NCI-H748 treated with DMSO at 0.1 percent for 48 hours (cell line): ENCODE measurements at places on chromosomes 6 and 20.

DNA sequence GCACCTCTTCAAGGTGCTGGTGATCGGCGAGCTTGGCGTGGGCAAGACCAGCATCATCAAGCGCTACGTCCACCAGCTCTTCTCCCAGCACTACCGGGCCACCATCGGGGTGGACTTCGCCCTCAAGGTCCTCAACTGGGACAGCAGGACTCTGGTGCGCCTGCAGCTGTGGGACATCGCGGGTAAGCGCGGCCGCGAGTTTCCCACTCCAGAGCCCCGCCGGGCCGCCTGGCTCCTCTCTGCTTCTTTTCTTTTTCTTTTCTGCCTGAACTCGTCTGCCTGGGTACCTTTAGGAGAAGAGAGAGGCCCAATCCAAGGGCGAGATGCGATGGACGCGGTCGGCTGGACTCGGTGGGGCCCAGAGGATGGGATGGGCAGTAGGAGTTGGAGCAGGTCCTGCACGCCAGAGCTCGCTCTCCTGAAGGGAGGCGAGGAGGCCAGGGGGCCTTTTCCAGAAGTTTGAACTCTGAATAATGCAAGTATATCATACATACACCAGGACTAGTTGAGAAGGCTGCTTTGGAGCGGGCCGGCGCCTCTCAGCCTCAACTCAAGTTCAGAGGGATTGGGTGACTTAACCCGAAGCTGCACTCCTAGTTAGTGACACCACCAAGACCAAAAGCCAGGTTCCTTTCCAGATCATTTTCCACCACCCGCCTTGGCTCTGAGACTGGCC lies 445 bp downstream of the RAB32 start:
- DNase-seq = no peak

DNA sequence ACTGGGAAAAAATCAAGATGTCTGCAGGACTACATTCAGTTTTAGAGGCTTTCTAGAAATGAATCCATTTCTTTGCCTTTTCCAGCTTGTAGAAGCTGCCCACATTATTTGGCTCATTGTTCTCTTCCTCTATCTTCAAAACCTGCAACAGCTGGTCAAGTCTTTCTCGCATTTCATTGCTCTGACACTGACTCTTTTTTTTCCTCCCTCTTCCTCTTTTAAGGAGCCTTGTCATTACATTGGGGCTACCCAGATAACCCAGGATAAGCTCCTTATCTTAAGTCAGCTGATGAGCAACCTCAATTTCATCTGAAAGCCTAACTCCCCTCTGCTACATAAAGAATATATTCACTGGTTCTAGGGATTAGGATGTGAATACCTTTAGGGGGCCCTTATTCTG lies 53.2 kb upstream of the CEP162 start:
- DNase-seq = no peak

- no peak for DNase-seq
These were observed 91.9 kb upstream of the HMGCLL1 start for GRCh38 chr6:55670850-55671413.

GRCh38 chr20:23358923-23359593 lies 2.9 kb upstream of the GZF1 start:
- no peak for DNase-seq

GRCh38 chr20:36975099-36975818 lies 23.8 kb upstream of the SAMHD1 start:
- no peak for DNase-seq

- no peak for DNase-seq
These were observed 61.4 kb downstream of the LY86 start for GRCh38 chr6:6649824-6650349.

DNA sequence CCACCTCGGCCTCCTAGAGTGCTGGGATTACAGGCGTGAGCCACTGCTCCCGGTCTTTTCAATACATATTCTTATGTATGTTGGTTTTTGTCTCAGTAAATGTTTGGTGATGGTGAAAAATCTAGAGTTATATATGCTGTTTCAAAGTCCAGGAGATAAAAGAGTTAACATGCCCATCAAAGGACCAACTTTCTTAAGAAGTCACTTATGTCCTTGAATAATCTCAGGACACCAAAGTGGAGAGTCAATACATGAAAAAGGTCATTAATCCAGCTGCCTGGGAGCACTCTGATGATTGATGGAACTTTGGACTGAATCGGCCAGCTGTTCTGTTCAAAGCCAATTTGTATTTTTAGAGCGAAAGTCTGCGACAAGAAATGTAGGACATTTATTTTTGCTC lies 59.8 kb upstream of the HDAC2 start:
- no peak for DNase-seq

DNA sequence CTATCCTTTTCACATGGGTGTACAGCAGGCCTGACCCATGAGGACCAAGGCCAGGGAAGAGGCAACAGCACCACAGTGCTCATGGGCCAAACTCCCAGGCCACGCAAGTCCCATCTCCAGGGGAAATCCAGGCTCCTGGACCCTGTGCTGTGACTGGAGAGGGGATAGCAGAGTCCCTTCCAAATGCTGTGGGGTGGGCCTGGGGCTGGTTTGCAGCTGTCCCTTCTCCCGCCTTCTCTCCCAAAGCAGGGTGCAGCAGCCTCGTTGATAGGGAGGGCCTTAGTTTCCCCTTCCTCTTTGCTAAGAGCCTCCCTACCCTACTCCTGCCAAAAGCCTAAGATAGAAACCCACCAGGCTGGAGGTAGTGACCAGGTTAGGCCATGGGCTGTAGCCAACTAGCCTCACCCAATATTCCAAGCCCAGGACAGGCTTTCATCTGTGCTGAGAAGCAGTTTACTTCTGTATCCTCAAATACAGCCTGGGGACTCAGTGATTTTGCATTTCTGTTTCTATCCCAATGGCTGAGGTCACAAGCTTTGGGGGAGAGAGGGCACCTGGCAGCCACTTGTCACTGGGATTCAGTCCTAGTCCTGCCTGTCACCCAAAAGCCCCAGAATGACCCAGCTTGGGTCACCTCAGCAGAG lies 1.4 kb downstream of the CTSZ start:
- no peak for DNase-seq

DNA sequence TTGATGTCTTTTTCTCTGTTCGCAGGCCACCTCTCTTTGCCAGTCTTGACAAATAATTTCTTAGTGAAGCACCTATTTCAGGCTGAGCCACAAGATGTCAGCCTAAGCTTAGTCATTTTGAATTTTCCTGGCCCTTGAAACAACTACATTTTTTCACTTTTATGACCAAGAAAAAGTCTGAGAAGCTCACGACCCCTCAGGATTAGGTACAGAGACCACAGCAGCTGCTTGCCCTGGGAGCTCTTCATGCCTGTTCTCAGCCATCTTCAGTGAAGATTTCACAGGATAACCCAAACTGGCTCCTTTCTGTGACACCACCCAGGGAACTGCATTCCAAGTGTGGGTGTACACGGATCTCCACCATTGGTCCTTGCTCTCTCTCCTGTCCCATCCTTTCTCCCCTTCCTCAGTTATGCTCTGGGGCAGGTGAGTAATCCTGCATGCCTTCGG lies 38.4 kb upstream of the SPTLC3 start:
- DNase-seq = peak; percentile 55

DNA sequence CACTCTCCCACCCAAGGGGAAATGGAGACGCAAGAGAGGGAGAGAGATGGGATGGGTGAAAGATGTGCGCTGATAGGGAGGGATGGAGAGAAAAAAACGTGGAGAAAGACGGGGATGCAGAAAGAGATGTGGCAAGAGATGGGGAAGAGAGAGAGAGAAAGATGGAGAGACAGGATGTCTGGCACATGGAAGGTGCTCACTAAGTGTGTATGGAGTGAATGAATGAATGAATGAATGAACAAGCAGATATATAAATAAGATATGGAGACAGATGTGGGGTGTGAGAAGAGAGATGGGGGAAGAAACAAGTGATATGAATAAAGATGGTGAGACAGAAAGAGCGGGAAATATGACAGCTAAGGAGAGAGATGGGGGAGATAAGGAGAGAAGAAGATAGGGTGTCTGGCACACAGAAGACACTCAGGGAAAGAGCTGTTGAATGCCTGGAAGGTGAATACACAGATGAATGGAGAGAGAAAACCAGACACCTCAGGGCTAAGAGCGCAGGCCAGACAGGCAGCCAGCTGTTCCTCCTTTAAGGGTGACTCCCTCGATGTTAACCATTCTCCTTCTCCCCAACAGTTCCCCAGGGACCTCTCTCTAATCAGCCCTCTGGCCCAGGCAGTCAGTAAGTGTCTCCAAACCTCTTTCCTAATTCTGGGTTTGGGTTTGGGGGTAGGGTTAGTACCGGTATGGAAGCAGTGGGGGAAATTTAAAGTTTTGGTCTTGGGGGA lies 754 bp downstream of the TNF start:
- DNase-seq = no peak

GRCh38 chr20:35443003-35443402 lies 5.0 kb upstream of the GDF5 start:
- DNase-seq = no peak

DNA sequence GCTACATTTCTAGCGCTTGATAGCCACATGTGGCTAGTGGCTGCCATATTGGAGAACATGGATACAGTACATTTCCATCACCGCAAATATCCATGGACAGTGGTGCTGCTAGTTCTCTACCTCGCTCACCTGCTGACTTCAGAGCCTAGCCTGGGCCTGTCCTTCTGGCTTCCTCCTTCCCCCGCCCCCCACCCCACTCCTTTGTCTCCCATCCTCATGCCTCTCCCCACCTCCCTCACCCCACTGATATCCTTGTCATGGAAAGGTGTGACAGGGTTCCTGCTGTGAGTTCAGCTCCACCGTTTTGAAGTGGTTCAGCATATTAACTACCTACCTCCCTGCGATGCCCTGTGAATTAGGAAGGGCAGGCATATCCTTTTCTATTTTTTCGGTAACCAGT lies 14.2 kb downstream of the NKX2-2 start:
- no peak for DNase-seq

DNA sequence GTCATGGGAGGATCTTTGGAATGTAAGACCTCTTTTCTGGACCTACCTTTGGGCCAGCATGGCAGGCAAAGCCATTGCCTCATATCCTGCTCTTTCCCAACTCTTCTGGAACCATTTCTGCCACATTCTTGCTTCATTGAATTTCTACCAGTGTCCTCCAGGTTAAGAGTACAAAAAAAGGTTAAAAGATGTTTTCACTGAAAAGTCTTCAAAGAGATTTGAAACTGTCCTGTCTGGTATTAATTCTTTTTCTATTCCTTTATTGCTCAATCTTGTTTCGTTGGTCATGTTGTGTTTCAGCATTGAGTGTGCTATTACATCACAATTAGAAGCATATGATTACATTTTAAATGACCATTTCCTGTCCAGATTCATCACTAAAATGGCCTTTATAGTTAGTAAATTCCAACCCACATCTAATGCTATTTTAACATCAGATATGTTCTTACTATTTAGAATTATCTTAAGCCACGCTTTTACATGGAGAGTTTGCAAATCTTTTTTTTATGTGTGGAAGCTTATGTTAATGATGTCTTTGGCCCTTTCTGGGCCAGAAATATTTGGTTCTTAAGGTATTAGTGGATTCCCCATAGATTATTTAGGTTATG lies 450.9 kb downstream of the GJA1 start:
- no peak for DNase-seq

GRCh38 chr20:52201395-52201794 lies 9.8 kb upstream of the ZFP64 start:
- DNase-seq = peak; percentile 51

GRCh38 chr20:4135385-4136077 lies 120.2 kb upstream of the RNF24 start:
- no peak for DNase-seq

DNA sequence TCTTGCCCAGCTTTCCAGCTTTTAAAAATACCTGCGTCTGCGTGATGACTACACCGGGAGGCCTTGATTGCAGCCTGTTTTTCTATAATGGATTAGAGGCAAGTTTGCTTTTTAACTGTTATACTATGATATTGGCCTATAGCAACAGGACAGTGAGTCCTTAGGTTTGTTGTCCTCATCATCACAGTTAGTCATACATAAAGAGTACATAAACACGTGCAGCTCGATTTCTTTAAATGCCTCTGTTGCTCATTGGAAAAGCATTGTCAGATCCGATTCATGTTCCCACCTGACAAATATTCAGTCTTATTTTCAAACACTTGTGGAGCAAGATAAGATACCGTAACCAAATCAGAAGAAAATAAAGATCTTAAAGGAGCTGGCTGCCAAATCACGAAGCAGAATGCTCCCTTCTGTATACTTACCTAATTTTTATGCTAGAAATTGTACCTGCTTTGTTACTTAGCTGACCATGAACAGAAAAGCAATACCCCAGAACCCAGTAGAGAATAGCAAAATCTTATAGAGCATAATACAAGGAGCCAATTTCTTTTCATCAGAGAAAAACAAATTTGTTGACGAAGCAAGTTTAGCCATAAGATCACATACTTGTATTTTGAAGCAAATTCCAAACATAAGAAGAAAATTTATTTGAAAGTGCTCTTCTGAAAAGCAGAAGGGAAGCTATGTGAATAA lies 100.4 kb downstream of the TMEM200A start:
- no peak for DNase-seq

GRCh38 chr6:24778878-24779277 lies 4.1 kb downstream of the GMNN start:
- no peak for DNase-seq

DNA sequence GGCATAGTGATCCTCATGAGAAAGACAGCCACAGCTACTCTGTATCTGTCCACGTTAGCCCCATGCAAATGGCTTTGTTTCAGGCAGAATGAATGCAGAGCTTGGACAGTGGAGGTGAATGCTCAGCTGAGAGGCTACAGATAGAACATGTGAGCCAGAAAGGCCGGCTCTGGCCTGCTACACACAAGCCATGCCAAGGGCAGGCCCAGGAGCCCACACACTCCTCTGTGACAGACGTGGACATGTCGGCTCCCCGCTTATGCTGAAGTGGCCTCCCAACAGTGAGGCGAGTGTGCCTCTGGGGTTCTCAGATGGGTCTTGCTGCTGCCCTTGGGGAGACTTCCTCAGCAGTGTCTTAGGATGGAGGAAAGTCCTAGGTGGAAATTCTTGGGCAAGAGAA lies 159.6 kb downstream of the SYNDIG1 start:
- DNase-seq = no peak

GRCh38 chr6:156822747-156823206 lies 45.6 kb downstream of the ARID1B start:
- peak; percentile 24 for DNase-seq

DNA sequence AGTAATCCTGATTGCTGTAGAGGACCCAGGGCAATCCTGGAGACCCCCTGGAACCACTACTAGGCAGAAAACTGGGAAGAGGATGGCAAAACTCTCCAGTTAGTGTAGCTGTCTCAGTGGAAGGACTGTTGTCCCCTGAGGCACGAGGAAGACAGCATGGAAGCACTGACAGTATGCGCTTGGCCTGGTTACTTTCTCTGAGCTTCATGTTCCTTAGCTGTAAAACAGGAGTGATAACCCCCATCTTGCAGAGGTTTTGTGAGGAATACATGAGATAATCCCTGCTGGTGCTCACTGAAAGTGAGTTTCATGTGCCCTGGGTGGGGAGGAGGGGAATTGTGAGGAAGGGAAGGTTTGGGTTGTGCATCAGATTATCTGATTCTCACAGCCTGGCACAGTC lies 3.2 kb downstream of the NT5E start:
- DNase-seq = no peak

- no peak for DNase-seq
These were observed 292.6 kb downstream of the UBE3D start for GRCh38 chr6:82772851-82773717.

GRCh38 chr6:26252077-26252472 lies 112.9 kb upstream of the BTN3A2 start:
- no peak for DNase-seq
